ENCODE measurements at places on chromosomes 7 and 10.

GRCh38 chr7:7315851-7316250, 133.5 kb downstream of the C1GALT1 start:
- no peak for DNase-seq

DNA sequence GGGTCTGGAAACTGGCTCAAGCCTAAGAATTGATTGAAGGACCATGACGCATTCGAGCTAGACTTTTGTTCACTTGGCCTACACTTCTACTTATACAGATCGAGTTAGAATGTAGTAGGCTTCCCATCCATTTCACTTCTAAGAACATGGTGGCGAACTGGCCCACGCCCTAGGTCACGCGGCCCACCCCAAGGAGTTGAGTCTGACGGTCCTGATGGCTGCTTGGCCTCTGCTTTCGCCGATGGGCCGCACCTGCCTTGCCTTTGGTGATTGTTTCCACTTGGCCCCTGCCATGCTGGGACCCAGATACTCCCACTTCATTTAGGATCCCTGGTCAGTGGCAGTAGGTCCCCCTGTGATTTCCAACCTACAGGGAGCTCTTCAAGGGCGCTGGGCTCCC, 153.6 kb downstream of the PRKAG2 start:
- DNase-seq = no peak

- DNase-seq = no peak
Observed at GRCh38 chr7:29976673-29977415, 12.8 kb downstream of the SCRN1 start.

- DNase-seq = no peak
Observed at GRCh38 chr10:33804584-33804983, 470.1 kb upstream of the NRP1 start.

- no peak for DNase-seq
Observed at GRCh38 chr7:112283382-112283910, 77.0 kb downstream of the ZNF277 start.

DNA sequence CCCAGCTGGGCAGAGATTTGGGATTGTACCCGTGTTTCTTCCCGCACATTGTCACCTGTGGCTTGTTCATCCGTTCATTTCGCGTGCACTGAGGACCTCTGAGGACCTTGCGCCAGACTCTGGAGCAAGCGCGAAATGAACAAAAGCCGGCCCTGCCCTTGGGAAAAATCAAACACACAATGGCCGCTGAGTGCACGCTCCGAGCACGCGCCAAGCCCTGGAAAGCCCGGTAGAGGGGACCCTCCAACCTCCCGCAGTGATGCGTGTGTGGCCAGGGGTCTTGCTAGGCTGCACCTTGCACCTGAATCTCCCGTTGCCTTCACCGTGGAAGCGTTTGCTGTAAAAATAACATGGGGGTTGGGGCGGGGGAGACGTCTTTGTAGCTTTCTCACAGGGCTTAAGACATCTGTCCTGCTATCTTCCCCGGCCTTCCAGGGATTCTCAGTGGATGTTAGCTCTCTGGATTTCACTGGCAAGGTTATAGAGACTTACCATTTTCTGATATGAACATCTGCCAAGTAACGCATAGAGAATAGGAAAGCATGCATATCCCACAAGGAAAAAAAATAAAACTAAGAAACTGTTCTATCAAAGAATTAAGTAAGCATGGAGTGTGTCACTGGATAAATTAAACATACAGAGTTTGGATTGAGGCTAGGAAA, 37.3 kb downstream of the ZNF777 start:
- no peak for DNase-seq

- DNase-seq = no peak
Observed at GRCh38 chr7:45026984-45027773, 27.2 kb downstream of the CCM2 start.

DNA sequence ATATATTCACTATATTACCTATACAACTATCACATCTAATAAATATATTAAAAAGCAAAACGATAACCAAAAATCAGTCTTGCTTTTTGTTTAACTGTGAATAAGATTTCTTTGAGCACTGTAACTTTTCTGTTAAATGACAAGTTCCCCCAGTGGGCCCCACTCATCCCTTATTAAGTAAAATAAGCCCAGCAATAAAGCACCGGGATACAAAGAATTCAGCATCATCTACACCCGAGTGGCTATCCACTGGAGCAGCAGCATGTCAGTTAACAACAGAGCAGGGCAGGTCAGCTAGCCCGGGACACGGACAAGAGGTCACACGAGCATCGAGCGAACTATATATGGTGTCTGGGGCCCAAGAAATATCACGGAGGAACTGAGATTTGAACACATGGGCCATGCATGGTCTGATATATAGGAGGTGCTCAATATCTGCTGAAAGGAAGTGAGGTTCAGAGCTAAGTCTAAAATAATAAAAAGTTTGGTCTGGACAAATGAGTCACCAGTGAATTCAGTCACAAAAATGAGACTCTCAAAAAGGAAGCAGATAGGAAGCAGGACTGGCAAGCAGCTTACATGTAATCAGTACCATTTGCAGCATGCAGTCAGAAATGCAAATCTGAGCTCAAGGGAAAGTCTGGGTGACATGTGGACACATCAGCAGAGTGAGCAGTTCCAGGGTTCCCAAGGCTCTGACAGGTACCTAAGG, 4.1 kb downstream of the ERCC6 start:
- DNase-seq = no peak

DNA sequence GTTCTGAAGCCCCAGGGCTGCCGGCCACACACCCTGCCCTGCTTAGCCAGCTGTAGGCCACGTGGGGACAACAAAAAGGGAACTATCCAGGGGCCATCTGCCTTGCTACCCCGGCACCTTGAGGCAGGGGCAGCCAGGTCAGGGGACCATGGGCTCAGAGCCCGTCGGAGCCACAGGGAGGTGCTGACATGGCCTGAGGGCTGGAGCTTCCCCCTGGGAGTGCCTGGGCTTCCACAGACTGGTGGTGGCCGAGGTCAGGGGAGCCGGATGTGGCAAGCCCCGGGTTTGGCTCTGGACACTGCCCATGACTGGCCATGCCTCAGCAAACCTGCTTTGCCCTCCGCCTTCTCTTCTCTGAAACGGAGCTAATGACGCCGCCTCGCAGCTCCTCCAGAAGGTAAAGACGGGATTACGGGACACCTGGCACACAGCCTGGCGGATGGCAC, 178.5 kb downstream of the EBF3 start:
- DNase-seq = no peak

GRCh38 chr7:80348223-80348622, 163.6 kb downstream of the GNAT3 start:
- DNase-seq = no peak

- DNase-seq = no peak
Observed at GRCh38 chr7:73977619-73978618, 50.1 kb upstream of the ELN start.

DNA sequence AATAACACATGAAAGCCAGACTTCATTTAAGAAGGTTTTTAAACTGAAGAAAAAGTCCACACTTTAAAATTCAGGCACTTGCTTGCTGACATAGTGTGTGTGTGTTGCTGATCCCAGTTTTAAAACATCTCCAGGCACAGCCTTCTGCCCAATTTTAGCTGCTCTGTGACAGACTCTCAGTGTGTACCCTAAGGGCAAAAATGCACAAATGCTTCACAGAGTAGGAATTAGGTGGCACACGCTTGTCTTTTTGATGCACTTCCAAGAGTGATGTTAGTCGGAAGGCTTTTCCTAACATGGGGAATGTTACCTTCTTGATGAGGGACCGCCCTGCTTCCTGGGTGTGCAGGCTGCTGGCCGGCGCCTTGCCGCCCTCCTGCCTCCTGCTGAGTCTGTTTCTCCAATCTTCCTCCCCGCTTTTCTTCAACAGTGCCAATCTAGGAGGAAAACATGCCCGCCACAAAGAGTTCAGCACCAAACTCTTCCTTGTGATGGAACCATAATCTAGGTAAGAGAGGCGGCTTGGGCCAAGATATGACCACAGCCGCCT, 122.3 kb downstream of the SVIL start:
- DNase-seq = no peak

DNA sequence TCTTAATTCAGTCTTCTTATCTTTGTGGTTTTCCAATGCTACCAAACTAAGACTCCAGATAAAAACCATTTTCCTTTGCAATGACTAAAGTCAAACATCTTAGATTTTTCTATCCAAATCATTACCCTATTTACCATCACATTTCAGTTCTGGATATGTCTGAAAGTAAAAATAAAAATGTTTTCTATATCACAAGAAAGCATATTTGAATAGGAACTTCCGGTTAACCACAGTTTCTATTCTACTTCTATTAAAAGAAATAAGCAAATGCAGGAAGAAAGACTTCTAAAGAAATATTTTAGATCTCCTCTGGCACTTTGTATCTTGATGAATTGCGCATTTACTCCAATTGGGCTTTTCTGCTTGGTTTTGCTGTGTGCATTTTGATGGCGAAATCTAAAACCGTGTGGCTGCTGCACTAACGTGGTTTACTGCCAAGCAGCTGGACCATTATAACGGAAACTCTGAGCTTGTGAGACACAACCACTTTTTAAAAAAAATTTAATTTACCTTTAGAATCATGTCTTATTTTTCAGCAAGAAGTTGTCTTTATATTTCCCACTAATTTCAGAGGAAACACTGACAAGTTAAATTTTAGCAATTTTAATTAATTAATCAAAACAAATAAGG, 146.1 kb downstream of the VPS50 start:
- no peak for DNase-seq

GRCh38 chr7:31002256-31002655, 38.5 kb downstream of the GHRHR start:
- no peak for DNase-seq

GRCh38 chr10:62817121-62817765, 1.1 kb upstream of the EGR2 start:
- DNase-seq = peak; percentile 52

GRCh38 chr7:23157679-23158078, 24.2 kb upstream of the NUP42 start:
- DNase-seq = no peak

DNA sequence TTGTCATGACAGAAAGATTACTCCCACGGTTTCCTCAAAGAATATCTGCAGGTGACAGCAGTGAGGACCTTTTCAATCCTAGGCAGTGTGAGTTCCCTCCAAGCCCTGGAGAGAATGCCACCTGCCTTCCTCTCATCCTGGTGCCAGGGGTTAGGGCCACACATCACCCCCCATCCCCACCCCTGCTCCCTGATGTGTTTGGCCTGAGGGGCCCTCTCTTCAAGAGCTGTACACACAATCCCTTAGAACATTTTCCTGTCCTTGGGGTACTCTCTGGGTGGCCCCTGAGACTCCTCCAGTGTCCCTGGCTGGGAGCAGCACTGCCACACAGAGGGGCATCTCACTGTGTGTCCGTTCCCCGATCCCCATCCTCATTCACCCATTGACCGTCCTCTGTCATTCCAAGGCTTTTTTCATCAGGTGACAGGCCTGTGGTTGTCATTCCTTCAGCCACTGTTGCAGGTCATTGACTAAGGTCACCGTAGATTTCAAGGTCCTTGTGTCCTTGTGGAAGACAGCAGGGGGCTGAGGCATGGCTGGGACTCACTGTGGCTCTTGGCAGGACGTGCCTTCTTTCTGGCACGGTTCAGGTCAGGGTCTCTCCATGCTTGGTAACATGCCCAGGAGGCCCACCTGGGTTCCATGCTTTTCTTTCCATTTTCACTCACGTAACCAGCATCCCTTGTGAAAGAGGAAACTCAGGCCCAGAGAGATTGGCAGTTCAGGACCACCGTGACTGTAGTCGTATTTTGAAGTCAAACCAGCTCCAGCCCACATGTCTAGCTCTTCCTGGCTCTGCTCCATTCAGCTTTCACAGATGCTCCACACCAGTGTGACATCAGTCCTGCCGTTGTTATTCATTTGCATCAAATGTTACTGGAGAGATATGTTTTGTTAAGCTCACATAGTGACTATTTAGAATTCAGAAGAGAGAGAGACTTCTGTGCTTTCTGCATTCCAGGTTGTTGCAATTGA, 26.8 kb upstream of the BTBD16 start:
- DNase-seq = no peak

GRCh38 chr7:84264396-84264795, 69.8 kb upstream of the SEMA3A start:
- no peak for DNase-seq

- no peak for DNase-seq
Observed at GRCh38 chr10:114471906-114472876, 67.9 kb upstream of the AFAP1L2 start.

DNA sequence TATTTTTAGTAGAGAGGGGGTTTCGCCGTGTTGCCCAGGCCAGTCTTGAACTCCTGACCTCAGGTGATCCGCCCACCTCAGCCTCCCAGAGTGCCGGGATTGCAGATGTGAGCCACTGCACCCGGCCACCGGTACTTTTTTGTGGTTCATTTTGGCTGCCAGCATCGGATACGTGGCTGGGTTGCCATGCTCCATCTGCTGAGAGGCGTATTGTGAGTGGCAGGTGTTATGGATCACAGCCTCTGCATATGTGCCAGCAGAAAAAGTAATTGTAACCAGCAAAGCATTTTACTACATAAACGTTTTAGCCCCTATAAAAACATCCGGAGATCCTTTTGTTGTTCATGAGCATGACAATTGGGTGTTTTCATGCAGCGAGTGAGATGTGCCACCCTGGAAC, 7.1 kb downstream of the FOXK1 start:
- no peak for DNase-seq

- no peak for DNase-seq
Observed at GRCh38 chr10:124325633-124325914, 93.1 kb downstream of the OAT start.

DNA sequence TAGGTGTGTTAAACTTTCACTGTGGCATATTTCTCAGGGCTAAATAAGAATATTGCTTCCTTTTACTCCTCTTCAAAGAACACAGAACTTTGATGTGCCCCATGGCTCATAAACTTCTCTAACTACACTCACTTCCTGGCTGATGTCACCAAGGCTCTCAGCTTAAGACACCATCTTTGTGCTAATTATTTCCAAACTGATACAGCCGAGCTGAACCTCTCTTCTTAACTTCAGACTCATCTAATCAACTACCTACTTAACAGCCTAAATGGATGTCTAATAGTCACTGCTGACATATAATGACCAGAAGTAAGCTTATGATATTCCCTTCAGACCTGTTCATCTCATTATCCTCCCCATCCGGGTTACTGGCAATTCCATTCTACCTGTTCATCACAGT, 3.6 kb downstream of the C10orf67 start:
- DNase-seq = no peak

DNA sequence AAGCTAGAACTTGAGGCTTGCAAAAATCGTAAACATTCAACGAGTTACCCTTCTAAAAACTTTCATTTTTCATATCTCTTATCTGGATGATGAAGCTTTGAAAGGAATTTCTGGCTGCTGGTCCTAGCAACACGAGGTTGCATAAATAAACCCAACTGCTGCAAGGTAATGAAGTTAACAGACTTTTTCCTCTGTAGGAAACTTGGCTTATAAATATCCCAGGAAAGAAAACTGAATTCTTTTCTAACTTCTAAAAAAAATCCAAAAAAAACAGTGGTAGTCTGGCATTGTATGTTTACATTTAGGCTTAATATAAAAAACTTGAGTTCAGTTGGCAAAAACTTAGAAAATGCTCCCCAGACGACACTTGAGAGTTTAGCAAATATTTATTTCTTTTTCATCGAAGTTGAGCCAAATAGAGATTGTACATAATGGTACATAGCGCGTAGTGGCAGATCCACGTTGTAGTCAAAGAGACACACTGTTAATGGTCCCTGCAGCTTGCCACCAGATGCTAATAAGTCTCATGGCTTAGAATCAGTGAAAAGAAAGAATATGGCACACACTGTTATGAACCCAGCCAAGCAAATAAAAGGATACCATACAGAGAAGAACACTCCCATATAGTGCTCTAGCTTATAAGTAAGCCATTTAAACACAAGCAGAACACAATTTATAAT, 200.3 kb upstream of the PCLO start:
- DNase-seq = no peak
